NCI-H524 treated with DMSO at 0.1 percent for 48 hours (cell line): ENCODE measurements at places on chromosomes 3 and 15.

DNA sequence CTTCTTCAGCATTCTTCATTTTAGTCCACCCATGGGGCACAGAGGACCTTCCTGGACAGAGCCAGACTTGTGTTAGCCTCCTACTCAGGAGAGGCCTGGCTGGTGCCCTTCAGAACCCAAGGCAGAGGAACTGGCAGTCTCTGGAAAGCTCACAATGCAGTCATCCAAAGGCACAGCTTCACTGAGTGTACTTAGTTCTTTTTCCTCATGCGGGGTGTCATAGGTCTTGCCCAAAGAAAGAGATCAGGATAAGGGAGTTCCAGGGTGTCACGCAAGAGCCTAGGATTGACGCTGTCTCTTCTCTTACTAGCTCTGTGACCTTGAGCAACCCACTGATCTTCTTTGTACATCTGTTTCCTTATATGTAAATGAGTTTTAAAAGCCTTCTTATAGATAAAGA, 58.7 kb downstream of the CD200 start:
- no peak for DNase-seq

DNA sequence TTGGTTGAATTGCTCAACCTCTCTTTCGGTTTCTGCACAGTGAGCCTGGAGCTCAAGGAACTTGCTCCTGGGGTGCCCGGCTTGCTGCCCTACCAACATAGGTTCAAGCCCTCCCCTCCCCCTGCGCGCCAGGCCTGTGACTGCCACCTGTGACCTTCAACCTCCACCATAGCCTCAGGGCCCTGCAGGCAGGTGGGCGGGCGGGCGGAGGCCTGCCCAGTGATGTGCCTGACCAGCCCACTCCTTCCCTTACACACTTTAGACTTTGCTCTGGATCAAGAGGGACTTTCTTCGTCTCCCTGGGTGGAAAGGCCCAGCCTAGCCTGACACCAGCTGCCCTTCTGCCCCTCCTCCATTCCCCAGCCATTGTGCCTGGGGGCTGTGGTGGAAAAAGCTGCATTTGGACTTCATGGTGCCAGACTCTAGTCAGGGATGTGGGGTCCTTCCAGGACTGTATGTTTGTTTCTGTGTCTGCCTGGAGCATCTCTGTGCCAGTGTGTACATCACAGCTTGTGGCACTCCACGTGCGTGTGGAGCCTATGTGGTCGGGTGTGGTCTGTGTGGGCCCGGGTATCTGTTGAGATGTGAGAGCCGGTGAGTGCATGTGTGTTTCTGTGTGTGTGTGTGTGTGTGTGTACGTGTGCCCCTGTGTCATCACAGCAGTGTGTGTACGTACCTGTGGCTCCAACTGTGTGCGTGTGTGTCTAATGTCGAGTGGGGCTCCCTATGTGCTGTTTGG, 9.5 kb downstream of the PRKCD start:
- no peak for DNase-seq

- DNase-seq: no peak
Measured at GRCh38 chr15:55879181-55879580, 114.2 kb downstream of the NEDD4 start.

- no peak for DNase-seq
Measured at GRCh38 chr3:42290966-42291714, 25.2 kb upstream of the CCK start.

DNA sequence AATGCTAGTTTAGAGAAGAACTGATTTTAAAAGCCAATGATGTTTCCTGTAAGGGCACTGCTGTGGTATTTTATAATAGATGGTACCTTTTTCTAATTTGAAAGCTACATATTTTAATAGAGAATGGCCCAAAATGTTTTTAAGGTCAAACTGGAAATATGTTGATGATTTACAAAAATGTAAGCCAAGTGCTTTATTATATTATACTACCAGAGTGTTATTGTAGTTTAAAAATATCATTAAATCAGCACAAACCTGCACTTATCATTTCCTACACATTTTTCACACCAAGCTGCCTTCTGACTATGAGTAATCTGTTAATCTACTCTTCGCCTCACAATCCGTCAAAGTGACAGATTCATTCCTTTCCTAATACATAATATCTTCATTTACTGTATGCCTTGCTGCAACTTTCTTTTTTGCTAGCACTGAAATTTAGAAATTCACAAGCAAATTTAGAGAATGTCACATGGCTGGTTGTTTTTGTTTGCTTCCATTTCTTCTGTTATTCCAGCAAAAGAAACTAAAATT, 126.4 kb upstream of the FAM3D start:
- DNase-seq: no peak

- no peak for DNase-seq
Measured at GRCh38 chr3:131582438-131582837, 79.7 kb upstream of the MRPL3 start.

- no peak for DNase-seq
Measured at GRCh38 chr3:81375921-81376320, 385.5 kb downstream of the GBE1 start.

GRCh38 chr3:191901741-191902140, 440.8 kb downstream of the PYDC2 start:
- DNase-seq: no peak

- no peak for DNase-seq
Measured at GRCh38 chr3:73542136-73542535, 82.6 kb downstream of the PDZRN3 start.

DNA sequence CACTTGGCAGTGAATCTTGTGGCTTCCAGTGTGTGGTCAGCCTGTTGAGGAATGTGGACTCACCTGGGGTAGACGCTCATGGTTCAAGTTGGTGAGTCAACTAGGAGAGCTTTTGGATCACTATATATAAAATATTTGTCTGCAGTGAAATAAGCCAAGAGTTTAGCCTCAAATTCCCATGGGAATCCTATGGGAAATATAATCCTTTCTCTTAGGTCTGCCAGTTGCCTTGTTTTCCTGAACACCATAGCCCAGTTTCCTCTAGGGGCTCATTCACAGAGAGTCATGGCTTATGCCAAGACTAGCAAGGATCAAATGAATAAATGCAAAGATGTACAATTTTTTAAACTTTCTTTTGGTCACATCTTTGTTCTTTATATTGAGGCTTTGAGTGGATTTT, 100.1 kb upstream of the NPHP3 start:
- DNase-seq: no peak

DNA sequence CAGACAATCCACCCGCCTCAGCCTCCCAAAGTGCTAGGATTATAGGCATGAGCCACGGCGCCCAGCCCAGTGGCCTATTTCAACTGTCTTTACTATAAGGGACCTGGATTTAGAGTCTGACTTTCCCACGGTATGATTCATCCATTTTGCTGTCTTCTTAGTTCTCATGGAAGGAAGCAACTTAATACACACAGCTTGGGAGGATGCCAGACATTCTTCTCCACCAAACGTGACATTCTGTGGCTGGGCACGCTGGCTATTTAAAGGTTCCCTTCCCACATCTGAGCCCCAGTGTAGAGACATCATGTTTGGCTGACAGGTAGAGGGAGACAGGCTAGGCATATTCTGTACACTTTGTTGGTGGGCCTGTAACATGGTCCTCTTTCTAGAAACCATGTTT, 26.2 kb downstream of the FAM43A start:
- no peak for DNase-seq

- no peak for DNase-seq
Measured at GRCh38 chr3:126394179-126394976, at the start of gene CFAP100. TSS of gene CFAP100 (plus strand) at chr3:126394909. CDS start at chr3:126396001, 1,092 bp downstream.

- DNase-seq: no peak
Measured at GRCh38 chr15:52567871-52568600, 794 bp downstream of the ARPP19 start.

DNA sequence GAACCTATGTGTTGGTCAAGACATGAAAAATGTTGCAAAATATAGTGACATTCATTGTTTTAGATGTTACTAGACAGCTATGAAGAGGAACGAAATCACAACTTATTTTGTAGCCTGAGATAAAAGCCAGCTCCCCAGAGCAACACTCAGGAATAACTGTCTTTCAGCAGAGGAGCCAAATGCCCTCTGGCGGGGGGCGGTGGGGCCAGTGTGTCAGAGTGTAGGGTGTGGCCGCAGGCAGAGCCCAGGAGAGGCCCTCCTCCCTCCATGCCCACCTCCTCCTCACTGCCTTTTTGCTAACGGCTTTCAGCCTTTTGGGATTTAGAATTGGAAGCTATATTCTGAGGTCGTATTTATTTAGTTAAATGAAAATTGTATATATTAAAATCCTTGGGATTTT, 16.9 kb downstream of the APOD start:
- DNase-seq: no peak

DNA sequence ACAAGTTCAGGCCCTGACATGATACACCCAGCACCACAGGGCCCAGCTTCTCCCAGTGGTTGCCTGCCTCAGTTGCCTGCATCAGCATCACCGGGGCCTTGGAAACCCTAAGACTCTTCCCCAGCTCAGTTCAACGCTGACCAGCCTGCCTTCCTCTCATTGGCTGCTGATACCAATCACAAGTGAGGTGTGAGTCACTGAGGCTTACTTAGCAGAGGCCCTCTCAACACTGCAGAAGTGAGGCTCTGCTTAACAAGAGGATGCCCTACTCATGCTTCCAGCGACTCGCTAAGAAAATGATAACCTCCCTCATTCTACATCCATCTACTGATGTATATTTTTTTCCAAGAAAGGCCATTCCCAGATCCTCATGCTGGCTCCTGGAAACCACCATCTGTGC, 151.9 kb downstream of the ADAMTS17 start:
- DNase-seq: no peak

- no peak for DNase-seq
Measured at GRCh38 chr3:42080453-42080872, 10.7 kb upstream of the TRAK1 start.

DNA sequence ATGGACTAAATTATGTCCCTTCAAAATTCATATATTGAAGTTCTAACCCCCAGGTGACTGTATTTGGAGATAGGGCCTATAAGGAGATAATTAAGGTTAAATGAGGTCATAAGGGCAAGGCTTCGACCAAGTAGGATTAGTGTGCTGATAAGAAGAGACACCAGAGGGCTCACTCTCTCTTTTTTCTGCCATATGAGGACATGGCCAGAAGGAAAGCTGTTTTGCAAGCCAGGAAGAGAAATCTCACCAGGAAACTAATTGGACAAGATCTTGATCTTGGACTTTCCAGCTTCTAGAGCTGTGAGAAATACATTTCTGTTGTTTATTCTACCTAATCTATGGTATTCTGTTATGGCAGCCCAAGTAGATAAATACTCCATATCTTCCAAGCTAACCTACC, 503.6 kb upstream of the NAALADL2 start:
- no peak for DNase-seq

GRCh38 chr15:94478763-94479162, 247.4 kb downstream of the MCTP2 start:
- DNase-seq: no peak

- DNase-seq: no peak
Measured at GRCh38 chr3:15942462-15942861, 144.7 kb upstream of the ANKRD28 start.

- no peak for DNase-seq
Measured at GRCh38 chr3:22606938-22607337, 596.2 kb upstream of the UBE2E2 start.

DNA sequence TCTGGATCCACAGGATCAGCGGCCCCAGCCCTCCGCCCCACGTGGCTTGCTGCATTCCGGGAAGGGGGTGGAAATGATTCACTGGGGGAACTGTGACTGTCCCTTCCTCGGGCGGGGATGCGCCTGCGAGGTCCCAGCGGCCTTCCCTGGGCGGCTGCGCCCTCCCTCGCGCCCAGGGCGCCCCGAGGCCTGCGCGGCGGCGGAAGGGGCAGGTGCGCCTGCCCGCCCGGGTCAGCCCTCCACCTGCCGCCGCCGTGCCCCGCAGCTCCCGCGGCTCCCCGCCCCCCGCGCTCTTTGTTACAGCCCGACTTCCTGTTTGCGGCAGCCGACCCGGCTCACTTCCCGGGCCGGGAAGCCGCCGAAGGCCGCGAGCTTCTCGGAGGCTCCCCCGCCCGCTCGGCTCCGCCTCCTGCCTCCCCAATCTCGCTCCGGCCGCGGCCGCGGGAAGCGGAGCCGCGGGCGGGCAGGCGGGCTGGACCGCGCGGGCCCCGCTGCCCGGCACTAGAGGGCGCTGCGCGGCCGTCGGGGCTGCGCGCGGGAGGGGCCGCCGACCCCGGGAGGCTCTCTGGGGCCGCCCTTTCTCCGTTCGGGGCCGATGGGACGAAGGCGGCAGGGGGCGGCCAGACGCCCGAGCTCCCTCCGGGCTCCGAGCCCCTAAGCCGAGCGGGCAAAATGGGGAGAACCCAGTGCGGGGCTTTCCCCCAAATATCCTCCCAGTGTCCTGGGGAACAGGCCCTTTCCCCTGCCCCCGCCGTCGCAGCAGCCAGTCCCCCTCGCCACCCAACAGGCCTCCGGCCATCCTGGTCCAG, 11.5 kb upstream of the CHAC1 start:
- no peak for DNase-seq

DNA sequence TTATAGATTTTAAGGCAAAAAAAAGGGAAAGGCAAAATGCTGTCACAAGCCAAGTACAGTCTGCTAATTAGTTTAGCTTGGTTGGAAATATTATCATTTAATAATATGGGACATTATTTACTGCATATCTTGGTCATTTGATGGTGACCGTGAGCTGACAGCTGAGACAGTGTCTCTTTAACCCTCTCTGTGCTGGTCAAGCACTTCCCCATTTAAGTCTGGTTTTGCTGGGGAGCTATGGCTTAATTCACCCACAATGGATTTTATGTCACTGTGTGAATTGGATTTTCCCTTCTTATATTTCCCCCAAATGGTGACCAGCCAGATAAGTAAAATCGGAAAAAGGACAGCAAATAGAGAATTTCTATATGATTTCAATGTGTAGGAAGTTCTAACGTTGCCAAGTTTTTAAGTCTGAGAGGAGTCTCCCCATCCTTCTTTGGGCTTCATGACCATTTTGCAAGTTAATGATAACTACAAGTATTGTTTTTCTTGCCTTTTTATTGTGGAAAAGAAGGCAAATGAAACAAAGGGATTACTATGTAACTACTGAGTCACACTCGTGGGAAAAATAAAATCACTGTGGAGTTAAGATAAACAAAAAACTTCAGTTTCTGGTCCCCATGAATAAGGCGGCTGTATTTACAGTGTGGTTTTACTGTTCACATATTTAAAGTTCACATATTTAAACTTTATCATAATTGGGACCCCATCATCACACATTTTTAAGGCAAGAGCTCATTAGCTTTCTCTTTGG, 373.5 kb downstream of the NR2F2 start:
- no peak for DNase-seq

DNA sequence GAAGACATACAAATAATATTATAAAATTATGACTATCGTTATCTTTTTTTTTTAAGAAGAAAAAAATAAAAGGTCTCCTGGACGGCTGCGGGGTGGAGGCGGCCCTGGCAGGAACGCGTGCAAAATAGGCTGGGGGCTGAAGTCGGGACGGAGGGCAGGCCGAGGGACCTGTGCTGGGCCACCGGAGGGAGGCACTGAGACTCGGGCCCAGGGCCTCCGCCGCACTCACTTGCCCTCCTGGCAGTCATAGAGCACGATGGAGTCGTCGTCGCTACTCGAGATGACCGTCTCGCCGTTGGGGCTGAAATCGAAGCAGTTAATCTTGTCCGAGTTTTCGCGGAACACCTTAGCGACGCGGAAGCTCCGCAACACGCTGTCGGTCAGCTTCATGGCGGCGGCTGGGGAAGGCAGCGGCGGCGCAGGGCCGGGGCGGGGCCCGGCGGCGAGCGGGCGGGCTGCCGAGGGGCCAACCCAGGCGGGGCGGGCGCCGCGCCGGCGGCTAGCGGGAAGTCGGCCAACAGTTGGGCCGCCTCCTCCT, 408 bp downstream of the WDR82 start:
- no peak for DNase-seq

- no peak for DNase-seq
Measured at GRCh38 chr15:27831384-27832236, 267.5 kb downstream of the OCA2 start.

GRCh38 chr15:71815301-71815700, 4.9 kb downstream of the NR2E3 start:
- no peak for DNase-seq

- DNase-seq: no peak
Measured at GRCh38 chr15:35874260-35874905, 328.4 kb upstream of the DPH6 start.
